WTC11 (cell line): ENCODE measurements at places on chromosomes 7 and 10.

DNA sequence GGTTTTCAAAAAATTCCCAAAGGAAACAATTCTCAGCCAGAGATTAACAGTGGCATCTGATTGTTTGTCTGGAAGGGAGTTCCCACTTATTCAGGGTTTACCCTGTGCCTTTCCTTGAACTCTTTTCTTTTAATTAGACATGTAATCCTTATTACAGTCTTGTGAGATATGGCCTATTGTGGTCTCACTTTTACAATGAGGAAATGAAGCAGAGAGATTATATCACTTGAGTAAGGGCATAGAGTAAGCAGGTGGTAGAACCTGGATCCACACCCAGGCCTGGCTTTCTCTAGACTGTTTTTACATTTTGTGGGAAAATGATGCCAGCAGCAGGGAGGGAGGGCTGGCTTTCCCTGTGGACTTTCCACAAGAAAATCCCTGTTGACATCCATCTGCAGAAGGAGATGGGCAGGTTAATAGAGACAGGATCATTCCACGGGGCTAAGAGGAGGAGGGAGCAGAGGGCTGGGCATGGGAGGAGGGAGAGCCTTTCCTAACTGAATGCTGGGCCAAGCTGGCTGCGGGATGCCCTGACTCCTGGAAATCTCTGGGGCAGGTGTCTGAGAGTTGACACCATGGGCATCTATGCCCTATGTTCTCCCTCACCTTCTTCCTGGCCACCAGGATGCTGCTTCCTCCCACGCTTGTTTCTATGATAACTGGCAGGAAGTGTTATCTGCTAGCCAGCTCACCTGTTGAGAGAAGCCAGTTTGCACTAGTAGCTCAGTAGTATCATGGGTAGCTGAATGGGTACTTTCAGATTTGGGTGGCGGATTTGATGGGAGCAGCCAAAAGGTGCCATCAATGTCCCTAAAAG, 28.7 kb upstream of the ARHGAP22 start:
- DNase-seq, result no peak

DNA sequence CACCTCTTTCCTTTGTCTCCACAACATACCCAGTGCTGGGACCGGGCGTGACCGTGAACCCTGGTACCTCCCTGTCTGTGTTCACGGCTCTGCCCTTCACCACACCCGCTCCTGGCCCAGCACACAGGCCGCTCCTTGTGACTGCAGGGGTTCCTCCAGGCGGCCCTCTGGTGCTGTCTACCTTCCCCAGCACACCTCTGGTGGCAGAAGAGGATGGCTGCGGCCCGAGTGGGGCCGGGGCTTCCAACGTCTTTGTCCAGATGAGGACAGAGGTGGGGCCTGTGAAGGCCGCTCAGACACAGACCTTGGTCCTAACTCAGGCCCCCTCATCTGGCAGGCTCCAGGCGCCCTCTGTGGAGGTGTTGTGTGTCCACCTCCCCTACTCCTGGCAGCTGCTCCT, 55.4 kb upstream of the SGMS1 start:
- peak; percentile 27 for DNase-seq

- no peak for DNase-seq
Observed at GRCh38 chr7:131021460-131021859, 287.5 kb upstream of the KLF14 start.

DNA sequence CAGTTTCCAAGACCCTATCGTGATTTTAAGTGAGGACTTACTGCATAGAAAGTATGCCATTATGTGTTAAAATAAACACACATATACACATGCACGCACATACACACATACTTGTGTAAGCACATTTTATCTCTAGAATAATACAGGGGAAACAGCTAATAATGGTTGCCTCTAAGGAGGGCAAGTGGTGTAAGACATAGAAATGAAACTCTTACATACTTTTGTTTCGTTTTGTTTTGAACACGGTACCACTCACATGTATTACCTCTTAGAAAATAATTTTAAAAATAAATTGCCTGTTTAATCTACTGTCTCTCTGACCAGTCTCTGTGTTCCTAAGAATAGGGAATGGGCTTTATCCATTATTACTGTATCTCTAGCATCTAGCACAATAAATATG, 49.2 kb downstream of the HERPUD2 start:
- DNase-seq, result no peak

DNA sequence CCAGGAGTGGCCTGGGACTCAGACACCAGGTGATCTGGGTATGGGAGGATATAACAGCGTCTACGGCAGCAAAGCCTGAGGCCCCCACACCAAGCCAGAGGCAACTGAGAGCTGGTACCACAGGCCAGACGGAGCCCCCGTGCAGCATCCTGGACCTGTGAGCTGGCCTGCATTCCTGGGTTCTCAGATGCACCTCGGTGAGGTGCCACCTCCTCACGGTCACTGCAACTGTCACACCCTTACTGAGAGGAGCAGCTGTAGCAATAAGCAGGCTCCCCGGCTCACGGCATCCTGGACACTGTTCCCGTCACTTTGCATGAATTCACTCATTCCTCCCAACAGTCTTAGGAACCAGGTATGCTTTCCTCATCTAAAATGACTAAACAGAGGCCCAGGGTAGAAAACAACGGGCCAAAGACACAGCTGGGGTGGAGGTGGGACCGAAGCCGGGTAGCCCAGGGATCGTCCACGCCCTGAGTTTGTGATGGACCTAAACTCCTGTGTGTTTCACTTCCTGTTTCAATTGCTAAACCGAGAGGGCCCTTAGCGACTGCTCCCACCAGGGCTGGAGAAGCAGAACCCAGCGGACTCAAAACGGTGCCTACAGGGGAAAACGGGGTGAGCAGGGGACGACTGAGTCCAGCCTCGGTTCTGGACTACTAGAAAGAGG, 98.7 kb downstream of the CTBP2 start:
- no peak for DNase-seq

- DNase-seq, result no peak
Observed at GRCh38 chr10:33482486-33482885, 148.0 kb upstream of the NRP1 start.

GRCh38 chr10:96618653-96619052, 31.8 kb upstream of the TM9SF3 start:
- no peak for DNase-seq

GRCh38 chr7:151699928-151700319, 177.0 kb downstream of the PRKAG2 start:
- no peak for DNase-seq

GRCh38 chr10:60646966-60647796, 131.1 kb upstream of the CDK1 start:
- DNase-seq, result no peak

DNA sequence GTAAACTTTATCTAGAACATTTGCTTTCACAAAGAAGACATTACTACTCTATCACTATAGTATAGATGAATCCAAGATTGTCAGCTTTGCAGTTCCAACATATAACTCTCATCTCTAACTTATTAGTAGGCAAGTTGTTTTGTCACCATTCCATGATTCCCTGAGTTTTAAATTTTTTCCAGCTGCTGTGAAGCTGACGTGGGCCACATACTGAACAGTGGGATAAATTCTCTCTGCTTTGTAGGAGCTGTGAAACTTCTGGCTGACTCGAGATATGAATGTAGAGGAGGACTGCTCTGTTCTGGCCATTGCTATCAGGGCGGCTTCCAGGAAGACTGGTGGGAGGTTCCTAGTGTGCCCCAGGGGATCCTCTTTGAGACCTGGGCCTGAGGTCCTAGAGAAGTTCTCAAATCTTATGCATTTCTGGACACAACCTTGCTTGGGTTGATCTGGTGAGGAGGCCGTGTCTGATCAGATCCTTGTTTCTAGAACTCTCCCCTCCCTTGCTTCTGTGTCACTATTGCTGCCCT, 58.0 kb downstream of the LSMEM1 start:
- no peak for DNase-seq

DNA sequence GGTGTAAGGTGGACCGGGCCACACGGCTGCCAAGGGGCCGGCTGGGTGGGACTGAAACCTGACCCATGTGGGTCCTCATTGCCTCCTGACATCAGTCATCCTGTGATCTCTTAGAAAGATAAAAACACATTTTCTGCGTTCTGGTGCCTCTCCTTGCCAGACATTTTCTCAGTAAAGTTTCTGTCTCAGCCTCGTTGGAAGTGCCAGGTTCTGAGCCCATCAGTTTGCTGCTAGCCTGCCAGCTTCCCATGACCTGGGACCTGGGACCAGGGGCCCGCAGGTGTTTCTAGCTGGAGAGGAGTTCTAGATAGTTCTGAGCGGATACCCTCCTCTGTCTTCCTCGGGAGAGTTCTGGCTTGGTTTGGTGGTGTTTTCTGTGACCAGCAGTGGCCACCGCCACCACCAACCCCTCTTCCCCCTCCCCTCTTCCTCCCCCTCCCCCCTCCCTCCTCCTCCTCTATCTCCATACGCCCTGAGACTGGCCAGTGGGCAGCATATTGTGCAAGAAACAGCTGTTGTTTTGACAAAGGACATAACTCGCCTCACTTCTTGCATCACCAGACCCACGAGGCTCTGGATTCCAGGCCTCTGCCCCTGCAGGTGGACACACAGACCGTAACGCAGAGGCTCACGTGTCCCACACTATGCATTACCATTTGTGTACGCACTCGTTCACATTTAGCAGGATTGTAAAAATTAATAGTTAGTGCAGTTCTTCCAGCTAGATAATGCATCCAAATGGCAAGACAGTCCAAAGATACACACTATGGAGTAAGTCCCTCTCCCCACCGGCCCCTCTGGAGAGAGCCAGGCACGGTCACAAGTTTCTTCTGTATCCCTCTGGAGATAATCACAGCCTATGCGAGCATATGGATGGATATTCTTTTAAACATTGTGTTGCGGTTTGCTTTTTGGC, 94.6 kb downstream of the CUX1 start:
- DNase-seq, result no peak

GRCh38 chr10:128526791-128527375, 400.7 kb upstream of the MKI67 start:
- DNase-seq, result peak; percentile 27

GRCh38 chr10:93383562-93383981, 98.6 kb downstream of the MYOF start:
- no peak for DNase-seq

DNA sequence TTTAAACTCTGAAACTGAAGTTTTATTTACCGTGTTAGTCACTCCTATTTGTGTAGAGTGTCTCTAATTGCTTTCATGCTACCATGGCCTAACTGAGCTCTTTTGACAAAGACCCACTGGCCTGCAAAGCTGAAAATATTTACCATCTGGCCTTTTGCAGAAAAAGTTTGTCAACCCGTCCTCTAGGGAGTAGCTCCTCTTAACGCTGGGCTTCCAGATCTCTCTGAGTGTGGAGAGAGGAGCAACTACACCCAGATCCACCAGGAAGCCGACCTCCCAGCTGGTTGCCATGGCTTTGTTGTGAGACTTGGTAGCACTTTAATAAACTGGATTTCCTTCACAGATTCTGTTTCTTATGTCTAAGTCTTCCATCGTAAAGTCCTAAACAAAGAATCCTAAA, 4.2 kb upstream of the C10orf71 start:
- no peak for DNase-seq

DNA sequence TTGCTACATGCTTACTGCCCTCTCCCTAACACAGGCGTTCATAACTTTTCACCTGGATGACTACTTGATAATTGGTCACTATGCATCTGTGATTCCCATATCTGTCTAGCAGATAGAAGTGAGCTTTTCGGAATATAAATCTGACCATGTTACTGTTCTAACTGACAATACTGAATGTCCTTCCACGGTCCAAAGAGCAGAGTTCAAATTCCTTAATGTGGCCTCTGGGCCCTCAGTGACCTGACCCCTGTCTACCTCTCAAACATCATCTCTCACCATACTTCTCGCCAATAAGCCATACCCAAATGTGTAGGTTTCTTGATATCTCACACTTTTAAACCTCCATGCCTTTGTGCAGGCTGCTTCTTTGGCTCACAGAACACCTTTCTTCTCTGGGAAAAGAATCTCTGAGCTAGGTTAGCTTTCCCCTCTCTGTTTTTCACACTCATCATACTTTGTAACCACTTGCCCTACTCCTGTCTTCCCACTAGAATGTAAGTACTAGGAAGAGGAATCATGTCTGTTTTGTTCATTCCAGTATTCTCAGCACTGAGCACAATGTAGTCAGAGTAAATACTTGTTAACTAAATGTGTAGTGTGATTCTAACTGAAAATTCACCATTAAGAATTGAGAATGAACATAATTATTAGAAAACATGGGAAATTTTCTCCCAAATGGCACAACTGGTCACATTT, 39.2 kb upstream of the LRRC17 start:
- no peak for DNase-seq

- DNase-seq, result no peak
Observed at GRCh38 chr10:85657476-85658113, 709.0 kb downstream of the GRID1 start.

DNA sequence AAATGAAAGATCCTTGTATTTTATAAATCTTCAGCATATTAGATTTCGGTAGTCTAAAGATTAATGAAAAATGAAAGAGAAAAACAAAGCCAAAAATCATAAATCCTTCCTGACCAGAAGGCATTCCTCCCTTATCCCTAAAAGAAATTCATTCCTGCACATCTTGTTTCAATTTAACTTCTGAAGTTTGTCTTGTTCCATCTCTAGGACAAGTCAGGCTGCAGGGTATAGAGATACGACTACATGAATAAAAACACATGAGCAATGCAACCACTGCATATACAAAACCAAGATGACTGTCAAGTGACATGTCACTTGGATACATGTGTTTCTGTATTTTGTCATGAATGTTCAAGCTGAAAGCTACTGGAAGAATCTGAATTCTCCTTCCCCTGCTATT, 214.9 kb downstream of the JAZF1 start:
- DNase-seq, result no peak
